CD8-positive, alpha-beta memory T cell (primary cell): ENCODE measurements at places on chromosomes 4 and X.

DNA sequence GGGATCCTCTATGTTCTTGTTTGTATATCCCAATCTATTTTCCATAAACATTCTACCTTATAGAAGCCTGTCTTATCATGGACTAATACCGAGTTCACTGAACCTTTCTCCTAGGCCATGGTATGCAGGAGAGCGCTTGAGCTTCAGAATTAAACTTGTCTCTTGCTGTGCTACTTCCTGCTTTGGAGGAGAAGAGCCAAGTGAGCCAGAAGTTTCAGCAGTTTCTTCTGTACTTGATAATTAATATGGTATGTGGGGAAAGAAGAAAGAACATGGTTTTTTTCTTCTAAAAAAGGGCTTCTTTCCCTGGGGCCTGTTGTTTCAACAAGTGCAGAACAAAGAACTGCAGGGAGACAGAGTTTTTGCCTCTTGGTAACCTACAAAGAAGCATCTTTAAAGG, 172.8 kb downstream of the ATG4A start:
- no peak for DNase-seq

DNA sequence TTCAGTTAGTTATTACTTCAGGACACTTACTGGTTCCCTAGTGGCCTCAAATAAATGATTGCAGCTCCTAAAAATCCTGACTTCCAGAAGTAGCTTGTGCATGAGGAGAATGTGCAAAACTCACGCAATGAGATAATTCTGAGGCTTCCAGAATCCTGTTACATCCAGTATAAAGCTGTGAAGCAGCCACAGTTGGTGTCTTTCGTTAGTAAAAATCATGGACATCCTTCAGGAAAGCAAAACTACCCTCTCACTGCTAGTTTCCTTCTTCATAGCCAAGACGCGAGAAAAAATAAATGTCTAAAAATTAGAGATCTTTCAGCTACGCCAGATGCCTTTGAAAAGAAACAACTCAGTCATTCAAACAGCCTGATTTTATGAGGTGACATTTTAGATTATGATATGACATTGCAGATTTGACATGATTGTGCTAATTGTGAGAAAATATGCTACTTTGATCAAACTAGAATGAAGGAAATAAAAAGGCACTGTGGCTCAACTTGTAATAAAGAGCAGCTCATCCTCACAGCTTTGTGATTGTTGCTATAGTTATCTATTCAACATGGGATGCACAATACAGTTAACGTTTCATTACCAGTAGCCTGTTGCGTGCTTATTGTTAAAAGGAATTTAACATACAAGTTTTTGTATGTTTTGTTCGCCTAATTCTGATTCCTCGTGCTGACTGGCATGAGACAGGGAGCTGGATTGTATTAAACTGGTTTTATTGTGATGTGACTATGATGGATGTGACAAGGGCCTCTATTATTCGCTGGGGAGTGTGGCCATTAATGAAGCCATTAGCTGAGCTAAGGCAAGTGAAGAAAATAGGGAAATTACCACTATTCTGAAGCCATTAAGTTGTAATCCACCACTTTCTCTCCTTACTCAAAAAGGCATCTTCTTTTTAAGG, 40.5 kb downstream of the AFF2 start:
- DNase-seq: no peak

DNA sequence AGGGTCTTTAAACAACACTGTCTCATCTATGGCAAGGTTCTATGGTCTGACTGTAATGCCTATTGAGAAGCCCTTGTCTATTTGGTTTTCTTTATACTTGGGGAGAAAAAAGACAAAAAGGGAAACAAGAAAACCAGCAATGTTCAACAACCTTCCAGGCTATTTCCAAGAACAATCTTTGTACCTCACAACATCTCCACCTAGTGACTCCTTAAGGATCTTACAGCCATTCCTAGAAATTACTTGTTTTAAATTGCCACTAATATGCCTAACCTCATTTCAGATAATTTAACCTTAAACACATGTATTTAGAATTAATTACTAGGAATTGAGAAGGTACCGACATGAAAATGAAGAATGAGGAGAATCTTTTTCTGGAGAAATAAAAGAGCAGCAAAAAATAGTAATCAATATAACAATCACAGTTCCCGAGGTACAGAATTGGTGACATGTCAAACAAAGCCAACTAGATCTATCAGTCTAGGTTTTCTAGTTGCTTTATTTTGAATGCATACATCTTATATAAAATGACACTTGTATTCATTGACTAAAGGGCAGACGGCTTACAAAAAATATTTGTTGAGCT, 1.6 kb upstream of the RBM46 start:
- no peak for DNase-seq

DNA sequence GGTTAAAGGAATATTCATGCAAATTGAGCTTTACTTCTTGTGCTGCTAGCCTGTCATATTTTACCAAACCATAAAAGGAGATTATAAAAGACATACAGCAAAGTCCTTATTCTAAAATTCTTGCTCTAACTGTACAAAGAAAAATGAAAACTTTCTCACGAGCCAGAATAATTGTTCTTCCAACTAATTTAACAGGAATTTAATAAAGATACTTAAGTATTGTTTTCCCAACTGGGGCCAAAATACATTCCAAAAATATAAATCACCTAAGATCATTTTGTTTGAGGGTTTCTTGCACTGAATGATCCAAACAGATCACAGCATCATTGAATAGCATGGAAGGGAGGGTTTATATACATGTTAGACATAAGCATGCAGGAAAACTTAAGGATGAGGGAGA, 127.1 kb upstream of the PCDH18 start:
- DNase-seq: no peak

DNA sequence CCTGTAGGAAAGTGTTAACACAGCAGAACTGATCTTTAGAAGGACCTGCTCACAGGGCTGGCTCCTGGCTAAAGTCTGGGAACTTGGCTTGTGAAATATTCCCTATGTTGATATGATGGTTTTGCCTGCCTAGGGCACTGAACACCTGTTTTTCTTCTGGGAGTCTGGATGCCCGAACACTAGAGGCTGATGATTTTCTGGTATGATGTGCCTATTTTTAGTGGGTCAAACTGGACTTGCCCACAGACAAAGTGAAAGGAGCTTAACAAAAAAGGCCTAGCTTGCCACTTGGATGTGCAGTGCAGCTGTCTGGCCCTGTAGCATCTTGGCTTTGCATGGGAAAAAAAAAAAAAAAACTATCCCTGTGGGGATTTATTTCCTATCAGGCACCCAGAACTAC, 39.1 kb downstream of the ZNF674 start:
- no peak for DNase-seq

DNA sequence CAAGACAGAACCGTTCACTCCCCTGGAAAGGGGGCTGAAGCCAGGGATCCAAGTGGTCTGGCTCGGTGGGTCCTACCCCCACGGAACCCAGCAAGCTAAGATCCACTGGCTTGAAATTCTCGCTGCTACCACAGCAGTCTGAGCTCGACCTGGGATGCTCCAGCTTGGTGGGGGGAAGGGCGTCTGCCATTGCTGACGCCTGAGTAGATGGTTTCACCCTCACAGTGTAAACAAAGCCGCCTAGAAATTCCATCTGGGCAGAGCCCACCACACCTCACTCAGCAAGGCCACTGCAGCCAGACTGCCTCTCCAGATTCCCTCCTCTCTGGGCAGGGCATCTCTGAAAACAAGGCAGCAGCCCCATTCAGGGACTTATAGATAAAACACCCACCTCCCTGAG, 13.4 kb upstream of the PBDC1 start:
- DNase-seq: no peak

DNA sequence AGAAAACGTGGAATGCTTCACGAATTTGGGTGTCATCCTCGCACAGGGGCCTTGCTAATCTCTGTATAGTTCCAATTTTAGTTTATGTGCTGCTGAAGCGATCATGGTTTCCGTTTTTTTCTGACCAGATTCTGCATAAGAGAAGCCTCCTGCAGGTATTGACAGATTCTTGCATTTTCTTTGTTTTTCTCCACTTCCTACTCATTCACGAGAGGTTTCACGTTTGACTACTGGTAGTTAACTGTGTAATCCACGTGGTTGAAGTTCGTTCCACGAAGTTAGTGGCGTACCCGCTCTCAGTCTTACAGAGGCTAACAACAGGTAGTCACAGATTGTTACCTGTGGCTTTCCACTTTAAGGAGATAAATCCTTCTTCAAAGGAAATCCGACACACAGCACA, 12.1 kb upstream of the TRIML2 start:
- DNase-seq: no peak

- DNase-seq: no peak
These were observed 8.3 kb downstream of the SH2D1A start for GRCh38 chrX:124354648-124355047.

- DNase-seq: no peak
These were observed 816 bp downstream of the NMU start for GRCh38 chr4:55635282-55635681.
